ENCODE measurements at places on chromosomes 12 and 14.

GRCh38 chr12:98674841-98675240 lies 29.8 kb downstream of the APAF1 start:
- no peak for DNase-seq

DNA sequence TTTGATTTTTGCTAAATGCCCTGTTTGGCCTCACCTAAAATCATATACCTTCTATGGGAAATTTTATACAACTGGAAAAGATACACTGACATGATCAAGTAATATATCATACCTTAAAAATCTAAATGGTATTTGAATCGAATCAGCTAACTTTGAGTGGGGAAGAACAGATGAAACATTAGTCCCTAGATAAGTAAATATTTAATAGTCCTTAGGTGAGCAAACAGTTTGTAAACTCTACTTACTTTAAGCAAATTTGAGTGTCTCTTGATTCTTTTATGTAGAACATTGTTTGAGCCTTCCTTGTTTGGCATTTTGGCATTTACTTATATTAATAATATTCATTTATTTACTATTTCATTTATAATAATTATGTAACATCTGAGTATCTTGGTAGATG lies 195.7 kb upstream of the GARIN2 start:
- no peak for DNase-seq

DNA sequence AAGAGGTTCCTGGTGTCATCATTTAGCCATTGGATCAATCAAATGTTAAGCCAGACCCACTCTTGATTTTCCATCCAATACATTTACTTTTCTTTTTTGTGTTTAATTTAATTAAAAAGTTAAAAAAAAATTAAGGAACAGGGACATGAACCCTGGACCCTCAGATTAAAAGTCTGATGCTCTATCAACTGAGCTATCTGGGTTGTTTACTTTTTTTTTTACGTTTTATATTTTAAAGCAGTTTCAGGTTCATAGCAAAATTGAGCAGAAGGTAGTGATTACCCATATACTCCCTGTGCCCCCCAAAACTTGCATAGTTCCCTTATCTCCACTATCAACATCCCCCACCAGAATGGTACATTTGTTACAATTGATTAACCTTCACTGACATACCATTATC lies 3.0 kb upstream of the ACOT4 start:
- no peak for DNase-seq

DNA sequence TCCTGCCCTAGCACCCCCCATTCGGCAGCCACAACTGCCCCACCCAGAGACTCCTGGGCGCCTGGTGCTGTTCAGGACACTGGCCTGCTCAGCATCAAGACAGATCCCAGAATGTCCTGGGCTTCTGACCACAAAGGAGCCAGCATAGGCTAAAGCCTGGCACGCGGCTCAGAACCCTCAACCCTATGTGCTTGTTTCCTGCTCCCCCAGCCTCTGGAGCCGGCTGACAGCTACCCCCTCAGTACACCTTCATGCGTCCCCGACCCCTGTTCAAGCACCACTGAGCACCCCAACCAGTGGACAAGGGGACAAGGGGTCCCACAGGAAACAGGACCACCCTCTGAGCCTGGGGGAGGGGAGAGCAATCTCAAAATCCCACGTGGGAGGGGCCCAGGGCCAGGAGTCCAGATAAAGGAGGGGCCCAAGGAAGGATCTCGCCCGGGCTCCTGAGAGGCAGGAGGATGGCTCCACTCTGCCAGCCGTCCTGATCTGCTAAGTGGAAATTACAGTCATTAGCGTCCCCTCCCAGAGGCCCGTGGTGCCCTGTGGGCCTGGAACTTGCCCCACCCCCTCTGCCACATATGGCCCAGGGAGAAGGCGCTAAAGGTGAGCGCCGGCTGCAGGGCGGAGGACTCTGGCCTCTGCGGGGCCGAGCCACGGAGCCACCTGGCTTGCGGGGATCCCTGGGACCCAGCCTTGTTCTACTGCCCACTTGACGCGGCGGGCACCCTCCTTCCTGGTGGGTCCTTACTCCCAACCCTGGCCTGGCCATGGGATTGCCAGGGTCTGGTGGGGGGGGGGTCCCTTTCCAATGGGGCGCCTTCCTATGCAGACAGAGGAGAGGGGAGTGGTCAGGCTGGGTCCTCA lies 27.2 kb upstream of the GPR132 start:
- no peak for DNase-seq

DNA sequence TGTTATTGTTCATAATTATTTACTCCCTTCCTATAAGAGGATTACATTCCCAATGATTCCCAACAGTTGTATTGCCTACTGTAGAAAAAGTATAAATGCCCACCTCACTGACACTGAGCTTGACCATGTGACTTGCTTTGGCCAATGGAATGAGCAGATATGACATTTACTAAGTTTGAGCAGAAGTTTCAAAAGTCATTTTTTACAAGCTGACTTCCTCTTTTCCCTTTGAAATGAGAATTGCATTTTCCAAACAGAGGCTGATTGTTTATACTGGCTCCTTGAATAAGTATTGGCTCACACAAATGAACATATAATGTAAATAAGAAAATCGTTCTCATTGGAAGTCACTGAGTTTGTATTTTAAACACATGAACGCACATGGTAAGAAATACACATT lies 116.4 kb upstream of the LRFN5 start:
- DNase-seq: no peak

GRCh38 chr14:104145826-104146601 lies 7.6 kb downstream of the KIF26A start:
- no peak for DNase-seq

DNA sequence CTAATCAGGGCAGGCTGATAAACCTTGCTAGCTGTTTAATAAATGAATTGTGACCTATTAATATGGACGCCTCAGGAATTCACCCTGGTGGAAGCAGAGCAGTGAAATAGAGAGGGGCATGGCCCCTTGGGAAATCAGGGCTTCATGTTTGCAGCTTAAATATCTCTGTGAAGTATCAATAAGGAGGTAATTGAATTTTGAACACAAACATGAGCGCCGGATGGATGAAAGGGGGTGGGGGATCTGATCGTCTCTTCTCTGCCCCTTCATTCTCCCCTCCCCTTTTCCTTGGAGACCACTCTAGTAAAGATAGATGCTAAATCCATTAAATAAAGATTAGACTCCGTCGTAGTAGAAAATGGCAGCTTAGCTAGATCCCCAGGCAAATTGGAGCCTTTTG lies 70.5 kb downstream of the LIN52 start:
- no peak for DNase-seq

DNA sequence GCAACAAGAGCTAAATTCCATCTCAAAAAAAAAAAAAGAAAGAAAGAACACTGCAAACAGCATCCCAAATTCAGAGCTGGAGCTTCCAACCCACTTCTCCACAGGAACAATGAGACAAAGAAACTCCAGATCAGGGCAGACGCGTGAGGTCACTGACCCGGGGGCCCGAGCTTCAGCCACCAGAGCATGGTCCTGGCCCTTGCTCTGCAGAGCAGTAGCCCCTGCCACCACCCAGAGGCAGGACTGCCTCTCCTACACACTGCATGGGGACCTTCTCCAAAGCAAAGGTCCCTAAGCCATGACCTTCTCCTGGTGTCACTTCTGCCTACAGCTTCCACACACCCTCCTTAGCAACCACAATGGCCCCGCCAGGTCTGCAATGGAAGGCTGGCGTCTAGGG lies 53.1 kb downstream of the CCNK start:
- DNase-seq: no peak

GRCh38 chr12:116603546-116604177 lies 44.5 kb downstream of the MAP1LC3B2 start:
- DNase-seq: no peak

GRCh38 chr14:83744891-83745290 lies 1785.1 kb upstream of the FLRT2 start:
- DNase-seq: no peak

- DNase-seq: no peak
These were observed 1635.4 kb upstream of the FLRT2 start for GRCh38 chr14:83894568-83894967.

GRCh38 chr12:3061501-3062215 lies 15.5 kb upstream of the TSPAN9 start:
- DNase-seq: no peak

- DNase-seq: no peak
These were observed 446.0 kb downstream of the AEBP2 start for GRCh38 chr12:19885093-19885812.

- DNase-seq: no peak
These were observed 2.9 kb upstream of the FAR2 start for GRCh38 chr12:29146196-29146595.
